ENCODE measurements at places on chromosomes 6 and 20. TPM values are rescaled to one million over a fixed set of nuclear protein-coding genes. Genes with fewer than 3 reads are reported as not detected.

DNA sequence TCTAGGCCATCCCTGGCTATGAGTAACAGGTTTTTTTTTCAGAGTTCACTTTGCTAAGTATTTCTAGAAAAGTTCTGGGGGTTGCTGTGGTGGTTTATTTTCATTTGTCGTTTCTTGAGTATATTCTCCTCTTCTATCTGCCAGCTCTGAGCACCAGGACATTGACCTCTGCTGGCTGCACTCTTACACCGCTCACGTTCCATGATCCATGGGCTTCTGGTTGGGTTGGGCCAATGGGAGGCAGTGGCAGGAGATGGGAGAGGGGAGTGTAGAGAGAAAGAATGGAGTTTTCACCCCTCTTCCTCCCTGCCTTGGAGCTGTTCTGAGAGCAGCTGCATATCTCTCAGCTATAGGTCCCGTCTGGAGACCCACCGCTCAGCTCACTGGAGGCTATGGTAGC is 161.0 kb upstream of the ATXN1 start:
- no peak overlapping the region for H3K27ac ChIP-seq
- no peak for DNase-seq
- H3K4me1 ChIP-seq, result no peaks in the 10 kb centered on the region
- H3K4me3 ChIP-seq, result no peak overlapping the region

DNA sequence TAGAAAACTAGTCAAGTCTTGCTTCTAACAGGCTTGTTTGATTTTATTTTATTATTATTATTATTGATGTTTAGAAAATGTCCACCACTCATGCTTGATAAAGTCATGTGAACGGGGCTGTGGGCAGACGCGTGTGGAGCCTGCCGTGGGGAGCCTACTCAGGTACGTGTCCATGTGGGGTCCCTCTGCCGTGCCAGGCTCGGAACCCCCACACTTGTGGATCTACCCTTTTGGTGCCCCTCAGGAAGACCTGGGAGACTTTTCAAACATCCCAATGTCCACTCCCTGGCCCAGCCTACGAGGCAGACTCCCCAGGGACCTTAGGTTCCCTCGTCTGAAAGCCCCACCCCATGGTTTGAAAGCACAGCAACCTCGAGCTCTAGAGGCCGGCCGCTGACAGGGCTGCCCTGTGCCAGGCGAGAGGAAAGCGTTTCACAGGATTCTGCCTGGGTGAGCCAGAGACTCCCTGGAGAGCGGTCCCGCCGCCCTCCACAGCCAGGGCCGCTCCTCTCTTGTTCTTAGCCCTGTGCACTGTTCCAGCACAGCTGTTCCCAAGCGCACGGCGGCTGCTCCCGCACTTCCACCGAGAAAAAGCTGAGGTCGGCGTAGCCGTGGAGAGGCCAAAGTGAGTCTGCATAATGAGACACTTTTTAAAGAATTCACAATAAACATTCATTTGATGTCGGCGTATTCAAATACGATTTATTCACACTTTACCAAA is 249.7 kb downstream of the TTLL2 start:
- no peaks in the 10 kb centered on the region for H3K4me1 ChIP-seq
- peak; percentile 72 for DNase-seq
- no peak overlapping the region for H3K4me3 ChIP-seq
- H3K27ac ChIP-seq, result no peak overlapping the region
- no peaks in the 10 kb centered on the region for H3K36me3 ChIP-seq

- peak; percentile 21 for DNase-seq
- H3K27me3 ChIP-seq, result no peaks in the 10 kb centered on the region
- H3K27ac ChIP-seq, result no peak overlapping the region
- H3K4me1 ChIP-seq, result no peaks in the 10 kb centered on the region
- no peak overlapping the region for H3K4me3 ChIP-seq
Observed at GRCh38 chr6:159095616-159096015, 50.8 kb upstream of the TAGAP start.

DNA sequence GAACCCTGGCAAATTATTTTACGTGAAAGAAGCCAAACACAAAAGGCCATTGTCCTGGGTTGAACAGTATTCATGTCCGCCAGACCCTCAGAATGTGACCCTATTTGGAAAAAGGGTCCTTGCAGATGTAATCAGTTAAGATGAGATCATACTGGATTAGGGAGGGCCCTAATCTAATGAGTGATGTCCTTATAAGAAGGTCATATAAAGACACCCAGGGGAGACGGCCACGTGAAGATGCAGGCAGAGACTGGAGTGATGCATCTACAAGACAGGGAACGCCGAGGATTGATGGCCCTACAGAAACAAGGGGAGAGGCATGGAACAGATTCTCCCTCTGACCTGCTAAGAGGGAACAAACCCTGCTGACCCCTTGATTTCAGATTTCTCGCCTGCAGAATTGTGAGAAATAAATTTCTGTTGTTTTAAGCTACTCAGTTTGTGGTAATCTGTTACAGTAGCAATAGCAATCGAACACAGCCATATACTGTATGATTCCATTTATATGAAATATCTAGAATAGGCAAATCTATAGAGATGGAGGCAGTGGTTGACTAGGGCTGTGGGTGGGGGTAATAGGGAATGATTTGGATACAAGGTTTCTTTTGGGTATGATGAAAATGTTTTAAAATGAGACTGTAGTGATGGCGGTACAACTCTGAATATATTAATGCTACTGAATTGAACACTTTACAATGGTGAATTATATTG is 132.9 kb upstream of the NUP153 start:
- no peak overlapping the region for H3K4me3 ChIP-seq
- no peak for DNase-seq
- no peaks in the 10 kb centered on the region for H3K27me3 ChIP-seq
- peaks cover 5% of the 10 kb centered on the region for H3K36me3 ChIP-seq

SNPH gene
- 17.3 TPM for total RNA-seq

GRCh38 chr20:23145281-23145700 is 59.2 kb upstream of the CD93 start:
- no peak overlapping the region for H3K4me3 ChIP-seq
- H3K4me1 ChIP-seq, result peaks cover 65% of the 10 kb centered on the region
- peak overlapping the region; percentile 84 for H3K27ac ChIP-seq
- no peaks in the 10 kb centered on the region for H3K36me3 ChIP-seq
- H3K27me3 ChIP-seq, result no peaks in the 10 kb centered on the region

DNA sequence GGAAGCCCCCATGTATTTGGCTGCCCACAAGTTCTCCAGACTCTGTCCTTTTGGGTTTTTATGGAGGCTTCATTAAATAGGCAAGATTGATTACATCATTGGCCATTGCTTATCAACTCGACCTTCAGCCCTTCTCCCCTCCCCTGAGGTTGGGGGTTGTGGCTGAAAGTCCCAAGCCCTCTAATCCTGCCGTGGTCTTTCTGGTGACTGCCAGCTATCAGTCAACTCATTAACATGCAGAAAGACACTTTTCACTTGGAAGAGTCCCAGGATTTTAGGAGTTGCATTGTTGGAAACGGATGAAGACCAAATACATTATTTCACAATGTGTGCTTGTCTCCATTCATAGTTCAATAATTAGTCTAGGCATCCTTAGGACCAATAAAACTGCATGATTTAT is 9.5 kb downstream of the CDC5L start:
- no peak overlapping the region for H3K4me3 ChIP-seq
- H3K4me1 ChIP-seq, result no peaks in the 10 kb centered on the region
- peaks cover 61% of the 10 kb centered on the region for H3K36me3 ChIP-seq

GRCh38 chr6:13421425-13422059 is 65.9 kb downstream of the GFOD1 start:
- H3K27me3 ChIP-seq, result no peaks in the 10 kb centered on the region
- no peak overlapping the region for H3K4me3 ChIP-seq
- DNase-seq, result no peak
- H3K4me1 ChIP-seq, result peaks cover 58% of the 10 kb centered on the region
- H3K27ac ChIP-seq, result peak overlapping the region; percentile 60

C6orf58 gene
- not detected for total RNA-seq

DNA sequence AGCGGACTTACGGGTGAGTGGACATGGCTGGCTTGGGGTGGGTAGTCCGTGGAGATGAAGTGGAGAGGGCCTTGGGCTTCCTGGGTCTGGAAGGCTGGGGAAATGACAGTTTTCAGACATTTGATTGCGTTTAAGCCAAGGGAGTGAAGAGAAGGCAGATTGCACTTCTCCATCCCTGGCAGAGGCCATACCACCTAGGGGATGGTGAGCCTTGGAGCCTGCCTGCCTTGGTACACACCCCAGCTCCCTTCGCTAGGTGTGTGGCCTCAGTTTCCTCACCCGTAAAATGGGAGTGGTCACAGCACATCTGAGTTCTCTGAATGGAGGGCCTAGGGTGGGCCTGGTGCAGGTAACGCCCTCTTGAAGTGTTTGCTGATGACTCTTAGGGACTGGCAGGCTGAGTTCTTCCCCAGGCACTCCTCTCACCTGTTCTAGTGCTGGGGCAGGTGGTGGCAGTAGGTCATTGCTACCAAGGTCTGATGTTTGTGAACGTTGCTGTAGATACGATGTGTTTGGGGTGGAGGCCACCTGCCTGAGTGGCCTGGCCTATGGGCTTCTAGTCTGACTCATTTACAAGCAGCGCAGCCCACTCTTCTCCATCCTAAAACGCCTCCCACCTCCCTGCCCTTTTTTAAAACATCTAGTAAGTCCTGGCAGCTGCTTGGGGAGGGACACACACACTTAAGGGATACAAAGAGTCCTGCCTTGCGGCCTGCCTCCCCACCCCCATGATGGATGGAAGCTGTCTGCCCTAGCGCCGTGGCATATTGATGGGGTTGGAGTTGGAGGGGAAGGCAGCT is 2.3 kb downstream of the RBM38 start:
- DNase-seq, result no peak
- H3K27ac ChIP-seq, result no peak overlapping the region
- peaks cover 61% of the 10 kb centered on the region for H3K4me1 ChIP-seq
- peaks cover 21% of the 10 kb centered on the region for H3K36me3 ChIP-seq
- no peaks in the 10 kb centered on the region for H3K27me3 ChIP-seq

- H3K4me1 ChIP-seq, result no peaks in the 10 kb centered on the region
- DNase-seq, result no peak
- no peak overlapping the region for H3K4me3 ChIP-seq
- no peaks in the 10 kb centered on the region for H3K36me3 ChIP-seq
- no peak overlapping the region for H3K27ac ChIP-seq
Observed at GRCh38 chr20:12581644-12582289, 427.0 kb upstream of the SPTLC3 start.

GHRH gene
- not detected for total RNA-seq

GRCh38 chr6:170088582-170088955 is 202.3 kb downstream of the DLL1 start:
- H3K4me1 ChIP-seq, result peaks cover 3% of the 10 kb centered on the region
- H3K27me3 ChIP-seq, result no peaks in the 10 kb centered on the region
- no peak overlapping the region for H3K27ac ChIP-seq

- H3K4me3 ChIP-seq, result no peak overlapping the region
- H3K4me1 ChIP-seq, result peaks cover 81% of the 10 kb centered on the region
- peak overlapping the region; percentile 75 for H3K27ac ChIP-seq
- DNase-seq, result no peak
Observed at GRCh38 chr20:37991157-37991866, 41.9 kb downstream of the TTI1 start.

DNA sequence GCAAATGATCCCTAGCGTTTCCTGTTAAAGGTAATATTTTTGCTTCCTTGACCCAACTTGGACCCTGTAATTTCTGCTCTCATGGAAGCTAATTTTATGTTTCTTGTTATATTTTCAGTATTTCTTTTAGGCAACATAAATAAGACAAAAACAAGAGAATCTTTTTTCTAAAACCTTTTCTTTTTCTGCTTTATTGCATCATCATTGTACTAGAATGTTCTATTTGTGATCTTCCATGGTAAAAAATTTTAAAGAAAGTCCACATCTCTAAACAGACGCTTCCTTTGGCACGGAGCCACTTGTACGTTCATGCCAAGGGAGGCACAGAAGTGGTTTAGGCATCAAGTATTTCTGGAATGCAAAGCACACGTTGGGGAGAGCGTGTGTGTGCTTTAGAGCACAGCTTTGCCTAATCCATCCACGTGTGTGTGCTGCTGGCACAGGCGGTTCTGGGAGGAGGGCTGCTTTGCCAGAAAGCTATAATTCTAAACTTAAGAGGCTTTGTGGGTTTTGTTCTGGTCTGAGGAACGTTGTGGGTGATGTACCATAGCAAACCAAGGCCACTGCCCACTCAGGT is 98.3 kb downstream of the SASH1 start:
- peak; percentile 73 for DNase-seq
- H3K4me3 ChIP-seq, result no peak overlapping the region
- peak overlapping the region; percentile 89 for H3K27ac ChIP-seq
- peaks cover 7% of the 10 kb centered on the region for H3K36me3 ChIP-seq
- no peaks in the 10 kb centered on the region for H3K27me3 ChIP-seq
- H3K4me1 ChIP-seq, result peaks cover 42% of the 10 kb centered on the region

HCK gene
- 93.9 TPM for total RNA-seq

DNA sequence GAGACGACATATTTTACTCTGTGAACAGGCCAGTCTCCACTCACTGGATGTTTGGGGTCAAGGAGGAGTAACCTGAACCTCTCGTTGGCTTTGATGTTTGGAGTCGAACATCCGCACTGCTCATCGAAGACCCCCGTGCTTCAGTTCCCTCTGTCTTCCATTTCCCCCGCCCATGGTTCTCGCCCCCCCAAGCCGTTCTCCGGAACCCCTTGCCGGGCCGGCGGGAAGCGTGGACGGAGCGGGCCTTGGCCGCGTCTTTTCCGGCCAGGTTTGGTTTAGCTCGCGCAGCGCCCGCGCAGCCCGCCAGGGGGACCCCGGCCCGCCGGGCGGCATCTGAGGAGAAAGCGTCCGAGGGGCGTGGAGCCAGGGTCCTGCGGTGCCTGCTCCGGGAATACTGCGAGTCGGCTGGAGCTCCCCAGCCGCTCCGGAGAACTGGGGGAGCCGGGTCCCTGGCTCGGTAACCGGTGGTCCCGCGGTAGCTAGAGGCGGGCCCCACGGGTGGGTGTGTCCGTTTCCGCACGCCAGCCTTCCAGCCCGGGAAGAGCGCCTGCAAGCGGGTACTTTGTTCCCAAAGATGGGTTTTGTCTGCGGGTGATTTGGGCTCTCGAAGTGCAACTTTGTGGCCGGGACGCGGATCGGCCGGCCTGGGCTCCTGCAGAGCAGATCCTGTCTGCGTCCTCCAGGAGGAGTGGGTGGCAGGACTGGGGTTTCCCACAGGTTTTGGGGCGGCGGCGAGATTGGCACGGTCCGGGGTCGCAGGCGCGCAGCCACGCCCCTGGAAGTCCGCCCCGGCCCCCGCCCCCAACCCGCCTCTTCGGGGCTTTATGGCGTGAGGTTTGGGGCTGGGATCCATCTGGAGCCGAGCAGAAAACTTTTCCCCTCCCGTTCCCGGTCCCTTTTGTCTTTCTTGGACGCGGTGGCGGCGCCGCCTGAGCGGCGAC is at the start of gene TMEM200A:
TMEM200A (plus strand) TSS at position 852 of the 941 bp plus-strand sequence. CDS start 74,406 bp downstream, outside the sequence.
- peak within 1 kb of the TSS; percentile 65 for H3K27ac ChIP-seq
- H3K27me3 ChIP-seq, result peaks cover 18% of the 10 kb centered on the region
- no peaks in the 10 kb centered on the region for H3K36me3 ChIP-seq
- H3K4me1 ChIP-seq, result peaks cover 20% of the 10 kb centered on the region
- peak; percentile 93 for DNase-seq
- peak within 1 kb of the TSS; percentile 64 for H3K4me3 ChIP-seq

- H3K4me3 ChIP-seq, result no peak overlapping the region
- no peaks in the 10 kb centered on the region for H3K36me3 ChIP-seq
- H3K27ac ChIP-seq, result no peak overlapping the region
- DNase-seq, result no peak
Observed at GRCh38 chr6:21751608-21752007, 158.1 kb downstream of the SOX4 start.

GRCh38 chr6:15044146-15044882 is 201.6 kb upstream of the JARID2 start:
- H3K4me3 ChIP-seq, result no peak overlapping the region
- H3K27me3 ChIP-seq, result no peaks in the 10 kb centered on the region
- DNase-seq, result no peak
- H3K4me1 ChIP-seq, result no peaks in the 10 kb centered on the region
